ENCODE measurements at places on chromosomes 4 and X.

DNA sequence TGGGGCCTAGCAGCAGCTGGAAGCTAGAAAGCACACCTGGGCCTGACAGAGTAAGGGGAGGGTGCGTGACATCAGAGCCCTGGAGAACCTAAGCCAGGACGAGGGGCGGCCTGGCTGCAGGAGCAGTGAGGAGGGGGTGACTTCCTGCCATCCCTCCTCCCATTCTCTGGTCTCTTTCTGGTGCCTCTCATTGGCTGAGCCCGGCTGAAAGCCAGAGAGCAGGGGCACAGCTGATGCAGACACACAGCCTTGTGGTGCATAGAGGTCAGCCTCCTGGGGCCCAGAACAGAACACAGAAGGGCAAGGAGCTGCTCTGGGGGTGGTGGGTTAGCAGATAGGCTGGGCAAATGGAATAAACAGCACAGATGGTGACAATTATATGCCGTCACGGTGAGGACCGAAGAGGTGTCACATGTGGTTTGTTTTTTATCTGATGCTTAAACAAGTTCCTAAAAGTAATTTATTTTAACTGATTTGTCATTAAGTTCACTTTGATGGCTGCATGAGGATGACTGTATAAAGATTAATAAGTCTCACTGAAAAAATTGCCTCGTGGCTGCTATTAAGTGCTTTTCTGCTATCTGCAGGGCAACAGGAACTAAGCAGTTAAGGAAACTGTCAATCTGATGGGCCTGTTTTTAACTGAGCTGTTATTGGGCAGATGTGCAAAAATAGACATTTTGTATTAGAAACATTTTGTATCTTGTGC is 102.0 kb downstream of the FNIP2 start:
- no peak for DNase-seq

DNA sequence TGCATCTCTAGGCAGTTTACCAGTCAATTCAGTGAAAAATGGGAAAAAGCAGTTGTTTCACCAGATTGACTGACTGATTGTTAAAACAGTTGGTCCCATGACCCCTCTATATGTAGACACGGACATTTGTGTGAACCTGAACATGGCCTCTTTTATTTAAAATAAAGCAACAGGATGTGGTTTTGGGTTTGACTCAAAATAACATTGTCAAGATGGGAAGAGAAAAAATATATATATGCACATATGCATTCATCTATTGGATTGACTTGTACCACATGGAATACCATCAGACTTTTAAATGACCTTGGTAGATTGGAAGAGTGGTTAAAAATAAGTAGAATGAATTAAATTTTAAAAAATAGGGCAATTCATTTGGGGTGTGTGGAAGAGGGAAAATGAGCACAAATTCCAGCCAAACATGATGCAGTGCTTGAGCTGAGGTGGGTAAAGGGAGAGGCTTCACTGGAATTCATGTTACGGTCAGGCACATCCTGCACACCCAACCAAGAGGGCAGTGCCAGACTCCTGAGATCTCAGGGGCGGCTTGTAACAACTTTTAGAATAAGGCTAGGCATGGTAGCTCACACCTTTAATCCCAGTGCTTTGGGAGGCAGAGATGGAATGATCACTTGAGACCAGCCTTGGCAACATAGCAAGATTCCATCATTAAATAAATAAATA is 560.7 kb upstream of the TENM3 start:
- DNase-seq = no peak

DNA sequence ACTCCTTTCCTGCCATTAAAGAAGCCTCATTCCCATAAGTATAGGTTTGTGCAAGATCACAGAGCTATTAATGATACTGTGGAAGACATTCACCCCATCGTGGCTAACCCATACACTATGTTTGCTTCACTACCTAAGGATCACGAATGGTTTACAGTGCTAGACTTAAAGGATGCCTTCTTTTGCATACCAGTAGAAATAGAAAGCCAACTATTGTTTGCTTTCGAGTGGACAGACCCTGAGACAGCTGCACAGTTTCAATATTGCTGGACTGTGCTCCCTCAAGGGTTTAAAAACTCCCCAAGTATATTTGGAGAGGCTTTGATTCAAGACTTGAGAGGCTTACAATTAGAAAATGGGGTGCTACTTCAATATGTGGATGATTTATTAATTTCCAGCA is 16.0 kb upstream of the PAPSS1 start:
- DNase-seq = no peak

DNA sequence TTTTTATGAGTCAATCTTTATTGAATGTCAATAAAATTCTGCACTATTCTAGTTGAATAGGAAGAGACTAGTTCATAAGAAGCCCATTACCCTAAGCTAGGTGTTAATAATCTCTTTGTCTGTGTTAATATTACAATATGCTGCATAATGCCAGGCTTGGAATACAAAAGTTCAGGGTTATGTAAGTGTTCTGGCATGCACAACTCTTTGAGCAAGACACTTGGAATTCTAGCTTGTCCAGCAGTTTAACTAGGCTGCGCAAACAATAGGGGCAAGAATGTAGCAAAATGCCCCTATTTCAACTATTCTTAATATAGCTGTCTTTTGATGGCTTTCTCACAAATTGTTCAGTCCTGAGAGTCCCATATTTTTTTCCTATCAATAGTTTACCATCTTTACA is 31.3 kb upstream of the ETNPPL start:
- DNase-seq = no peak

GRCh38 chrX:116726806-116727205 is 264.0 kb upstream of the CT83 start:
- no peak for DNase-seq

- no peak for DNase-seq
Measured at GRCh38 chr4:136281889-136282288, 1250.4 kb downstream of the PCDH18 start.

DNA sequence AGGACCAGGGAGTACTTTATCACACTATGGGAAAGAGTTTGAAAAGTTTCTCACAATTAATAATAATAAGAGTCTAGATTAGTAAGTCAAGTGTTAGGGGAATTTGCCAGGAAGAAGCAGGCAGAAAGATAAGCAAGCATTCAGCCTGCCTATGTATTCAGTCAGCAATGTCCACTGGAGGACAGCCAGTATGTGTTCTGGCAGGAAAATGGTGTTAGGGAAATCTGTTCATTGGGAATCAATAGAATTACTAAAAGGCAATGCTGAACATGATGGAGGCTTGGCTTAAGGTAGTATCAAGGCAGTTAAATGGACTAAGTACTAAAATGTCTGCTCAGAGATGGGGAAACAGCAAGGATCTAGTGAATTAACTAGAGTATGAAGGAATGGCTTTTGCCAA is 221.2 kb downstream of the PPP4R3C start:
- no peak for DNase-seq

DNA sequence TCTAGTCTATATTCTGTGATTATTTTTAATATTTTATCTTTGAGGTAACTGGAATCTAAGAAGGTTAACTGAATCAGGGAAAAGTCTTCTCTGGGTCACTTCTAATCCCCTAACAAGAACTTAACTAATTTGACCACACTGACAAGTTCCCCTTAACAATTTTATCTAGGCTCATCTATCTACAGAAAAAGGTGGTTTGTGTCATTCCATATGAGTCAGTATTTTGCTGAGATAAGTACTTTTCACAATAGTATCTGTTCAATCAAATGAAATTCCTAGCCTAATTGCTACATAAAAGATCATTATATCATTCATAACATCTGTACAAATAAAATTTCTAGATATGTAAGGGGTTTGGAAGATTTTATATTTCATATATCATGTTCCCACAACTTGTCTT is 45.6 kb downstream of the COL25A1 start:
- no peak for DNase-seq

GRCh38 chr4:142516686-142517526 is 329.2 kb downstream of the INPP4B start:
- no peak for DNase-seq

GRCh38 chr4:15400981-15401671 is 26.7 kb upstream of the C1QTNF7 start:
- no peak for DNase-seq

DNA sequence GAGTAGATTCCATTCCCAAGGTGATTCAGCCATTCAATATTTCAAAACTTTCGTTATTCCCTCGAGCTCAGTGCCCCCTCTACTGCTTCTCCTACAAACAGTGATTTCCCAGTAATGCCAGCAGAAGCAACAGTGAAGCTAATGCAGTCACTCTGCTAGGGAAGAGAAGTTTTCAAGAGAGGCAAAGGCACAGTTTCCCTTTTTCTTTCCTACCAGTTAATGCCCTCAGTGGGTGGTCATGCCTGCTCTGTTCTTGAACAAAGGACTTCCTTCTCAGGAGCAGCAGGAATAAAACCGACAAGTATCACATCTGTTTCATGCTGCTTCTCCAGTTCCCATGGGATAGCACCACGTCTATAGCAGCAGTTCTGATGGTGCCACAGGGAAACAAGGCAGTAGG is 317.2 kb downstream of the TENM3 start:
- DNase-seq = peak; percentile 65

DNA sequence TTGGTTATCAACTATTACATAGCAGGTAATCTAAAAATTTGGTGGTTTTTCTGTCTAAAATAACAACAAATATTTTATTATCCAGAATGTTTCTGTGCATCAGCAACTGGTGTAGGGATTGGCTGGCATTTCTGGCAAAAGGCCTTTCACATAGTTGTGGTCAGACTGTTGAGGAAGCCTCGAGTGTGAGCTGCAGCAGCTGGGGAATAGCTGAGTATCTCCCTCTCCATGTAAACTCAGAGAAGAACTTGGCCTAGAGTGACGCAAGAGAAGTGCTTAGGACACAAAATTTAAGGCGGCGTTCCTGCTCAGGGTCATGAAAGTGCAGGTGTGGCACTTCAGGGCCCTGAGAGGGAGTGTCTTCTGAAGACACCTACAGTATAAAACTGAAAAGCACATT is 558.9 kb downstream of the SPOCK3 start:
- DNase-seq = no peak

DNA sequence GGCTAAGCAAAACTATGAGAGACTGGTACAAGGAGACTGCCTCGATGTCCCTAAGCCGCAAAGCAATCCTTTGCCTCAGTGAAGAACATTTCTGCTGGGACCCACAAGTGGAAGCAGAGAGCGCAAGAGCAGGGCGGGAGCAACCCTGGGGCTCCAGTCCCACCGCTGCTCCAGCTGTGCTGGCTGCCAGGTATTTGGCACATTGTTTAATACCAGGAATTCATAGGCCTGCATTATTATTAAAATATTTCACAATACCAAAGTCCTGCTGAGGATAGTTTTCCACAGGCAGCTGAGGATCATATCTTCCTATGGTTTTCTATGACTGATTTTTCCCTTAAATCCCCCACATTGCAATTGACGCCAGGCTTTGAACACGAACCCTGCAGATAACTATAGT is 163.5 kb upstream of the TLL1 start:
- no peak for DNase-seq

- DNase-seq = no peak
Measured at GRCh38 chrX:153379971-153380581, 21.1 kb downstream of the PNMA6E start.

GRCh38 chr4:69710580-69710979 is 49.8 kb downstream of the SULT1B1 start:
- no peak for DNase-seq

DNA sequence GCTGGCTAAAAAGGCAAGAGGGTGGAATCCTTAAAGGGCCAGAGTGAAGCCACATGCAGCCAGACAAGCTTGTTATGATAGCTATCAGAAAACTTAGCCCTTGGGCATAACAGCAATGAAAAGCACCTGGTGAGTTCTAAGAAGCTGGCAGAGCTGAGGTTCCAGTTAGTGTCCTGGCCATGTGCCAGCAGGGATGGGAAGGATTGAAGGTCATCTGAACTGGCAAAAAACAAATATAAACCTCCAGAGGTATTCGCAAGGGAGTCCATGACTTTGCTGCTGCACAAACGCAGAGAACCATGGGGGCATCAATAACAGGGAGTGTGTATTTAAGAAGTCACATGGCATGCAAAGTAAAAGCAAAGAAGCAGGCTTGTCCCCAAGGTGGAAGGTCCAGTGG is 208.9 kb downstream of the FAM47A start:
- DNase-seq = no peak

- no peak for DNase-seq
Measured at GRCh38 chr4:158865520-158866177, 96.8 kb downstream of the FNIP2 start.

GRCh38 chr4:7717946-7718490 is 221.6 kb downstream of the AFAP1 start:
- DNase-seq = no peak

GRCh38 chrX:1086444-1087409 is 125.7 kb downstream of the CRLF2 start:
- DNase-seq = no peak

- DNase-seq = no peak
Measured at GRCh38 chr4:132992686-132993085, 156.4 kb upstream of the PCDH10 start.

- no peak for DNase-seq
Measured at GRCh38 chr4:48247142-48247877, 22.3 kb downstream of the TEC start.

DNA sequence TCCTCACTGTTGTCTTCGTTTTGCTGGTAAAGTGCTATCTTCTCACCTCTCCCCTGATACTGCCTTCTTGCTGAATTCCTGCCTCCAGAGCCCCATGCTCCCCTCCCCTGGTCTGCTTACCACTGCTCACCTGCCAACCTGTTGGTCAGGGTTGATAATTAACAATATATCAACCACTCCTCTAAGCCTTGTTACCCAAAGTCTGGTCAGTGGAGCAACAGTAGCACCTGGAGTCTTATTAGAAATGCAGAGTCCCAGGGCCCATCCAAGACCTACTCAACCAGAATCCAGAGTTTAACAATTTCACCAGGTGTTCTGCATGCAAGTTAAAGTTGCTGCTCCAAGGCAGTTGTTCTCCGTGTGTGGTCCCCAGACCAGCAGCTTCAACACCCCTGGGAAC is 55.0 kb downstream of the EFNB1 start:
- no peak for DNase-seq

GRCh38 chr4:57055886-57056285 is 54.3 kb downstream of the IGFBP7 start:
- DNase-seq = no peak

GRCh38 chr4:665751-666435 is 8.2 kb downstream of the ATP5ME start:
- no peak for DNase-seq

DNA sequence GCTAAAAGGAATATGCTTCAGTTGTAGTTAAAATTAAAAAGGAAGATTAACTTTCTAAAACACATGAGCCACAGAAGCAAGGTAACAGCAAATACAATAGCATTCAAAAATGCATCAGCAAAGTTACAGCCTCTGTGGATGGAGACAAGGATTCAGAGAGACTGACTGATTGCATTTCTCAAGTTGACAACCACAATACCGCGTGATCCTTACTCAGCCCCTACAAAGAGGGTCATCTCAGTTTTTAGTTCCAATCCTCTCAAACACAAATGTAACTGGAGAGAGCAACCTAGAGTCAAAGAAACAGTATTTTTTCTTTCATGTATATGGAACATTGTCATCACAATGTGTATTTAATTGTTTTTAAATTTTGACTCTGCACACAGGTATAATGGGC is 14.2 kb upstream of the C1QTNF7 start:
- DNase-seq = no peak

GRCh38 chrX:85928606-85929005 is 118.8 kb downstream of the CHM start:
- DNase-seq = no peak

GRCh38 chr4:174198828-174199227 is 84.6 kb downstream of the FBXO8 start:
- no peak for DNase-seq

- DNase-seq = no peak
Measured at GRCh38 chr4:88600176-88600838, 8.0 kb downstream of the HERC3 start.

Measured in COR-L47 (cell line).